Activated CD8-positive, alpha-beta memory T cell treated with anti-CD3 and anti-CD28 coated beads, Interleukin-2, amount 10 ng/mL, durations not matched to agents 7 days and 5 days (primary cell): ENCODE measurements at places on chromosomes 3 and 15.

- DNase-seq, result no peak
Observed at GRCh38 chr3:155393316-155393715, 99.8 kb upstream of the STRIT1 start.

DNA sequence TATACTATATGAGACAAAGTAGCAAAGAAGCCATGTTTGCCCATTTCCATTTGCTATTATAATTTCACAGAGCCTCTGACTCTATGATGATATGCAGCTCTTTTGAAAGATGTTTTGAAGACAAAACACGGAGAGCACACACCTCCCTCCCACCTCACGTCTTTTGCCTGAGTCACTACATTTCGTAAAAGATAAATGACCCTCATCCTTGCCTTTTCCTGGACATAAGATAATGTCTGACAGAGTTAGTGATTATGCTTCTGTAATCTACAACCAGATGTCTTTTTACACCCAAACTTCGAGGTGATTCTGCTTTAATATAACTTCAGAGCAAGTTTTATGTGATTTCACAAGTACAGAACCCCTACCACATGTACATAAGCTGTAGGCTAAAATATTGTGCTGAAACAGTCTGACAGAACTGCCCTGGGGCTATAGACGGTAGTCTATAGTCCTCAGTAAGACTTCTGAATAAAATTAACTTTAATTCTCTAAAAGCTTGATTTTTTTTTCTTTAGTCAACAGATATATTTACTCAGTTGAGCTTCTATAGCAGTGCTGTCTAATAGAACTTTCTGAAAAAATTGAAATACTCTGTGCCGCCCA is 99.9 kb downstream of the CD200R1L start:
- DNase-seq, result no peak

DNA sequence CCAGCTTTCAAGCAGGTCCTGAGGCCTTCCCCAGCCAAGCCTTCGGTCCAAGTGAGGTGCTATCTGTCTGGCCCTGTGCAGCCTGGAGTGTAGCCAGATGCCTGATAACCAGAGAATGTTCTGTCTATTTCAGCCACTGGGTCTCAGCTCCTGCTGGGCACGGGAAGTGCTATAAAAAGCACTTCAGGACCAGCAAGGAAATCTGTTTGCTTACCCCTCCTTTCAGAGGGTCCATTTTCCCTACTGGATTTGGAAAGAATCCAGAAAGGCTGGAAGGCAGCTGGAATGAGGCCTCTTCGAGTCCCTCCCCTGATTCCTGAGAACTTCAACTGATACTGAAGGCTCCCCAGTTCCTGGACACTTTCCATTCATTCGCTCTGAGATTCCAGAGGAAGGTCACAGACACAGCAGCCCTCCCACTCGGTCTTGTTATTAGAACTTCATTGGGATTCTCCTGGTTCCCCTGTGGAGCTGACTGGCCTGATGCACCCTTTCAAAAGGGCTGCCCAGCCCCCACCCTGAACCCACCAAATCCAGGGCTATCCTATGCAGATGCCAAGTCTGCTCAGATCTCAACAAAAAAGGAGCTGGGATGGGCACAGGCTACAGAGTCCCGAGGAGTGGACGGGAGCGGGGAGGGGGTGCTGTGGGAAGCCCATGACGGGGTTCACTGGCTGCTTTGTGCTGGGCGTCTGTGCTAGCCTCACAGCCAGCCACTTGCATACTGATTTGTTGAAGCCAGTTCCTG is 70.4 kb downstream of the UMPS start:
- DNase-seq, result no peak

- no peak for DNase-seq
Observed at GRCh38 chr3:186169379-186169778, 60.5 kb upstream of the ETV5 start.

DNA sequence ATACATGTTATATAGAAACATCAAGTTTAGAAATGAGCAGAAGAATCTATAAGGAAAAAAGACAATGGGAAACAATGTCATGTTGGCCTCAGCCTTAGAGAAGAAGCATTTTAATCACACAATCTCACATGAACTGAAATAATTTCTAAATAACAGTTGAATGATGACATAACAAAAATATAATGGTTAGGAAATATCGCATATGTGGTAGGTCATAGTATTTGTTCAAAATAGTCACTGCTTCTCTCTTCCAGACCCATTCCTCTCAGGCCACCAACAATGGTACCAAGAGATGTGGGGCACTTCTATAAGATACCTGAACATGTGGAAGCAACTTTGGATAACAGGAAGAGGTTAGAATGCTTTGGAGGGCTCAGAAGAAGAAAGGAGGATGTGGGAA is 195.7 kb upstream of the PDZRN3 start:
- no peak for DNase-seq

DNA sequence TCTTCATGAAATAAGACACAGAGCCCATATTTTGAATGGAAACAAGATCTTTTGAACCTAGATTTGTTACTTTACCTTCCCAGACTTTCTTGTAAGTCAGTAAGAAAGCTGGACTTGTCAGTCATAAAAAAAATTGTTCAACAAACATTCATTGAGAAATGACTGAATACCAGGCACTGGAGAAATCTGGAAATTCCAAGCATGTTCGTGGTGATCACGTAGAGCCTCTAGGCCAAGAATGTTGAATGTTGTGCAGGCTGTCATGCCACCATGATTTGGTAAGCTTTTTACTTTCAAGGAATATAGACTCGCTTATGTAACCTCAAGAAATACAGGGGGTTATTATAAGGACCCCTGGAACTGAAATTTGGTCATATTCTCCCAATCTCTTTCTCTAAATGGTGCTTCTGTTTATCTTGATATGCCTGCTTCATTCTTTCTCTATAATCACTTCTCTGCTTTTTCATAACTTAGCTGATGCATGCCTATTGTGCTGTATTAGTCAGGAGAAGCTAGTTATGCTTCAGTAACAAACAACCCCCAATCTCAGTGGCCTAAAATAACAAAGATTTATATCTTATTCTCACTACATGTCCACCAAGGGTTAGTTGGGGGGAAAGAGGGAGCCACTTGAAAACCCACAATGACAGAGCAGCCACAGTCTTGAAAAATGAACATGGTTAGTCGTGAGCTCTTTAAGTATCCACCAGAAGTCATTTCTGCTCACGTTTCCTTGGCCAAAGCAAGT is 3.4 kb upstream of the TPM1 start:
- no peak for DNase-seq

DNA sequence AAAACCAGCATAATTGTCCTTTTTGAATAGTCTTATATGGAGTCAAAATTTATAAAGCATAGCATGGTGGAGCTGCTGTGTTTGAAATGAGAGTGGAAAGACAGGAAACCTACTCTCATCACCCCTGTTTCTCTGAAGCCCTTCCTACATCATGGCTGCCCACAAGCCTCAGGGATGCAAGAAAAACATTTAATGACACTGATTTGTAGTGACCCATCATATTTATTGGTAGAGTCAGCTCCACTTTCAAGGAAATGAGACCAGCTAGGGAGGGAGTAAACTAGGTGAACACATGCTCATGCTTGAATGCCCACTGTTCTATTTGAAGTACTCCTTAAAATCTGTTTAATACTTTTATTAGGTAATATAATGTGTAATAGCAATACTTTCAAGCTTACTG is 494.3 kb upstream of the KCNMB2 start:
- DNase-seq, result no peak

GRCh38 chr15:78085928-78086327 is 6.4 kb upstream of the SH2D7 start:
- DNase-seq, result no peak

DNA sequence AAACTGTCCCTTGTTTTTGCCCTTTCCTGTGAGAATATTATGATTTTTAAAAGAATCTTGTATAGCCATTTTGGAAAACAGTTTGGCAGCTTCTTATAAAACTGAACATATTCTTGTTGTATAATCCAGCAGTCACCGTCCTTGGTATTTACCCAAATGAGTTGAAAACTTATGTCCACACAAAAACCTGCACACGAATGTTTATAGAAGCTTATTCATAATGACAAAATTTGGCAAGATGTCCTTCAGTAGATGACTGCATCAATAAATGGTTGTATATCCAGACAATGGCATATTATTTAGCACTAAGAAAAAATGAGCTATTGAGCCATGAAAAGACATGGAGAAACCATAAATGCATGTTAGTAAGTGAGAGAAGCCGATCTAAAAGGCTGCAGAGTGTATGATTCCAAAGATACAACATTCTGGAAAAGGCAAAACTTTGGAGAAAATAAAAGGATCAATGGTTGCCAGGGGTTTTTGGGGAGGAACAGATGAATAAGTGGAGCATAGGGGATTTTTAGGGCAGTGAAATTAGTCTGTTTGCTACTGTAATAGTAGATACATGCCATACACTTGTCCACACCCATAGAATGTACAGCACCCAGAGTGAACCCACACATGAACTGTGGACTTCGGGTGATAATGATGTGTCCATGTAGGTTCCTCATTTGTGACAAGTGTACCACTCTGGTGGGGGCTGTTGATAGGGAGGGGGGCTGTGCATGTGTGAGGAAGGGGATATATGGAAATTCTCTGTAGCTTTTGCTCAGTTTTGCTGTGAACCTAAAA is 31.7 kb downstream of the LIMD1 start:
- DNase-seq, result no peak

- DNase-seq, result no peak
Observed at GRCh38 chr15:39640665-39641064, 59.8 kb downstream of the THBS1 start.

GRCh38 chr3:168839653-168840052 is 743.9 kb upstream of the GOLIM4 start:
- DNase-seq, result no peak

- no peak for DNase-seq
Observed at GRCh38 chr3:69121950-69122349, 445 bp downstream of the LMOD3 start.

- DNase-seq, result no peak
Observed at GRCh38 chr3:42720126-42720525, 17.5 kb upstream of the HHATL start.

DNA sequence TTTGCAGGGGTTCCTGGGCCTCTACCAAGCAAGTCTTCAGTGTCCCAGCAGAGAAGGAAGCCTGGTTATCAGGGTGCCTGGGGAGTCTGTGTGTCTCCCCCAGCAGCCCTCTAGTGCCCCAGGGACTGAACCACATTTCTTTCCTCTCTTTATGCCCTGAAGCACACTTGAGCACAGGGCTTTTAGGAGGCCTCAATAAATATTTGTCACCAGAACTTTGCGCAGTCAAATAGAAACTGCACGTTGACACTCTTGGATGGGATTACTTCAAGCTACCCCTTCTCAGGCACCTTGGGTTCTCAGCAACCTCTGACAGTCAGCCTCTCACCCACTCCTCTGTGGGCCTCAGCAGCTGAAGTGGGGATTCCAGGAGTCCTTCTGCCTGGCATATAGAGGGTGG is 226.6 kb upstream of the HES1 start:
- DNase-seq, result no peak

DNA sequence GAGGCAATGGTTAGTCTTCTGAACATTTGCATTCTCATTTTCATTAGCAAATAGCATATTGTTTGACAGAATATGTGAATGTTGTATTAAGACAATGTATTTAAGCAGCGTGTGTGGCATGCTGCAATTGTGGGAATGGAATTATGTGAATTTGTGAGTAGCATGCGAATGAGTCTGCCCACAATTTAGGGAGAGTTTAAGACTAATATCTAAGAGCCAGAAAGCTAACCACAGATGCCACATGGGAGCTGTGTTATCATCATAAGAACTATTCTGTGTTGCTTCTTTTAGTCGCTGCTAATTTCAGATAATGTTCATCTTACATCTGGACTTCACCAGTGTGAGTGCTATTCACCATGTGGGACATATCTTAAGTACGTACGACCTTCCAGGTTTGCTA is 494.5 kb downstream of the RBMS3 start:
- DNase-seq, result no peak

DNA sequence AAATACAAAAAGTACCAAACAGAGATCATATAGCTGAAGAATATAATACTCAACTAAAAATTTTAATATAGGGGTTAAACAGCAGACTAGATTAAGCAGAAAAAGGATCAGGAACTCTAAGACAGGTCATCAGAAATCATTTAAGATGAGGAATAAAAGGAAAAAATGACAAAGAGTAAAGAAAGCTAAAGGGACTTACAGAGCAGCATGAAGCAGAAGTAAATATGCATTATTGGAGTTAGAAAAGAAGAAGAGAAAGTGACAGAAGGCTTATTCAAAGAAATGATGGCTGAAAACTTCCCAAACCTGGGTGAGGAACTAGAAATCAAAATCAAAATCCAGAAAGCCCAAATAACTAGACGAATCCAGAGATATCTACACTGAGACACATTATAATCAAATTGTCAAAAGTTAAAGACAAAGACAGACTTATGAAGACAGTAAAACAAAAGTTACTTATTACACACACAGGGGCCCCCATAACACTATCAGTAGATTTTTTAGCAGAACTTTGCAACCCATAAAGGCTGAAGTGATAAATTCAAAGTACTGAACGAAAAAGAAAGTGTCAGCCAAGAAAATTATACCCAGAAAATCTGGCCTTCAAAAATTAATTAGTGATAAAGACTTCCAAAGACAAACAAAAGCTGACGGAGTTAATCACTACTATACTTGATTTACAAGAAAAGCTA is 95.6 kb downstream of the SCAPER start:
- no peak for DNase-seq

- DNase-seq, result no peak
Observed at GRCh38 chr3:107356706-107357105, 20.5 kb upstream of the CCDC54 start.

- DNase-seq, result no peak
Observed at GRCh38 chr15:91252756-91253155, 152.7 kb downstream of the SV2B start.

DNA sequence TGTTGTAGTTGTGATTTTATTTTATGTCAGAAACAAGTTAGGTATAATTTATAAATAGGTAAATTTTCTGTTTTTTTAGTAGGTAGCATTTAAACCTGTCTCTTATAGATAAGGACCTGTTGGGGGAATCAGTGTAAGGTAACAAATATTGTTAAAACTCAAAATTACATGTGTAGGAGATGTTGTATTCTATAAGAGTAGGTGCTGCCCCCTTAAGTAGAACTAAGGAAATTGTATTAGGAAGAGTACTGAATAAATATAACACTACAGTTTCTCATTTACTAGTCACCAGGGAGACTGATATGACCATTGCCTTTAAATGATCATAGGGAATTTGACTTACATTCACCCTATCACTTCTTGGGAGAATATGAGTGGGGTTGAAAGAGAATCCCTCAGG is 31.2 kb downstream of the SLC25A36 start:
- DNase-seq, result no peak

- no peak for DNase-seq
Observed at GRCh38 chr3:41419809-41420208, 220.5 kb downstream of the CTNNB1 start.

- no peak for DNase-seq
Observed at GRCh38 chr3:189909573-189909972, 211.1 kb downstream of the P3H2 start.

DNA sequence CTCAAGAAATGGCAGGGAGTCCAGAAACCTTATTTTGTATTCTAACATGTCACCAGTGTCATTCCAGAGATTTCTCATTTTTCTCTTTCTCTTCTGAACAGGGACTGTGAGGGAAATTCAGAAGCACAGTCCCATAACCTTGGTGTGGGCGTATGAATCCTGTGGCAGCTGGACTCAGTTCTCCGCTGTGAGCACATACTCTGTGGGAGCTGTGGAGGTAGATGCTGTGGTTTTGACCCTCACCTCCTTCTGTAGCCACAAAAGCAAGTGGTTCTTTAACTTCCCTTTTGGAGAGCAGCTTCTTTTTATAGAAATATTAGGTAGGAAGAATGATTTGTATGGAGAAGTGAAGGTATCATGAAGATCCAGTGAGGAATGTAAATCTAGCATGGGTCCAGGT is 13.4 kb downstream of the TMEM207 start:
- DNase-seq, result no peak

- DNase-seq, result no peak
Observed at GRCh38 chr15:86744198-86744780, 664.6 kb downstream of the AGBL1 start.

GRCh38 chr15:50304836-50305235 is 39.3 kb upstream of the HDC start:
- no peak for DNase-seq
